ENCODE measurements at places on chromosomes 7 and 10.

DNA sequence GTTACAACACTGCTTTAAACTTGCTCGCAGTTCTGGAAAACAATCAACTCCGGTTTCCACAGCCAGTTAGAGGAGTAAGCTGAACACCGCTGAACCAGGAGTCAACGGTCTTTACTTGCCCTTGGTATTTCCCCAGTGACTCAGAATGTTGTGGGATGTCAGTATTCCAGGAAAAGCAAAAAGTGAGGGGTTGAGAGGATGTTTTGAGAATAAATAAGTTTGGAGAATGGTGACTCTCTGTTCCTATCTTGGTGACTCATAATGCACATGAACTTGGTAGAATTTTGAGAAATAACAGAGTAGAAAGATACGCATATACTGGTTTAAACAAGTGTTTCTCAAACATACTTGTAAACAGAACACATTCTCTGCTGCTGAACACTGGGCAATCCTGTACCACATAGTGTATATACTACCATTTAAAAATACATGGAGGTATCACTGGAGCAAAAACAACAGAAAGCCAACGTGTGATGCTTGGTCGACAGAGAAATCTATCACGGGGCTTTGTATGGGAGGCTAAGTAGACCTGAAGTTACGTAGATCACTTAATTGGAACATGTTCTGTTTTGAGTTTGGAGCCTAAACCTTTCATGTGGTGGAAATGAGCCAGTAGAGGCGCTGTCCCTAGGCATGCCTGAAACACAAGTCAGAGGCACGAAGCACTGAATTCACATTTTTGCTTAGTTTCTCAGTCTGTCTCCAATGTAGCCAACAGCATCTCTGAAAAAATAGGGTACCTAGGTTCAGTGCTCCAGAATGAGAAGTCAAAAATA is 534.3 kb downstream of the PARD3 start:
- DNase-seq, result no peak

DNA sequence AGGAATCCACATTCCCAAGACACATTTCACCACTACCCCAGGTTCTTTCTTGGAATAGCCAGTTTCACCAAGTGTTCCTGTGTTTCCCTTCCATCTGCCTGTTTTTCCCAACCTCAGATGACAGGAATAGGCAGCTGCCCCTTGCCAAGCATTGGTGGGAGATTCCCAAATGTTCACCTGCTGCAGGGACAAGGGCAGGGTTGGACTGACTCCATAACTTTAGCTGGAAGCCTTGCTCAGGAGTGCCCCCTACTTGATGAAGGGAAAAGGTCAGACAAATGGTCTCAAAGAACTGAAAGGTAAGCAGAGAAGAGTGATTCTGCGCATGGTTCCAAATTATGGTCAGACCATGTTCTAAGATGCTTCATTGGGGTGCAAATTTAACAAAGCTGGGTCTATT is 45.1 kb upstream of the LYZL1 start:
- no peak for DNase-seq

DNA sequence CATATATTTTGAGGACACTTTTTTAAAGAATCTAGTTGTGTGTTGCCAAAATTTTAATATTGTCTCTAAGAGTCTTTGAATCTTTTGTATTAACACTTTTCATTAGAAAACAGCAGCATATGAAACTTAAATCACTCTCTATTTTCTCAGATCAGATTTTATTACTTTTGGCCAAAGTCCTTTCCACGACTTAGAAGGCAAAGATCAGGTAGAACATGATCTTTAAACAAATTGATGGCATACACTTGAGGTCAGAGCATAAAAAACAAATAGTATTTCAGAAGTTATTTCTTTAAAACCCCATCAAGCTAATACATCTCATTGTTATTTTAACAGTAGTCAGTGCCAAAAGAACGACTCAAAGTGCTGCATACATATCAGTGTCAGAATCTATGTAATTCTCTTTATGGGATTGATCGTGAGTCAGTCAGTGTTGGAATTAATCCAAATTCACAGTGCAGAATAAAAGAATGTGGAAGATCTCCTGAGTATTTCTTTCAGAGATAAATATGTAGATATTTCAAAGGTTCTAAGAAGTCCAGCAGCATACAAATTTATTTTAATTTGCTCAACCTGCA is 9.6 kb upstream of the AGMO start:
- DNase-seq, result no peak

DNA sequence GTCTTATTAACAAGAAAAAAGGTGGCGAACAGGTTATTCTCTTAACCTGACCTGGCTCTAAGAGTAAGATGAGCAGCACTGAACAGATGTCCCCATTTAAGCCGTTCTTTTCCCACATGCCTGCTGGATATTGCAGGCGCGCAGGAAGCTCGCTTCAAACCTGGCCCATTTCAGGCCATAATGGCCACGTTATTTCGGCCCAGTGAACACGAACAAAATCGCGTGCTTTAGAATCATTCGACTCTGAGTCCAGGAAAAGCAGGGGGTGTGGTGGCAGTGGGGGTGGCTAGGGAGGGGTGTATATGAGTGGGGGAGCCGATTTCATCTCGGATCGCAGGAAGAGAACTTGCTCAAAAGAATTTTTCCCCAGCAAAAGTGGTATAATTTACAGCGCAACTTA is 6.6 kb upstream of the SP8 start:
- no peak for DNase-seq

- no peak for DNase-seq
Observed at GRCh38 chr7:73749931-73750776, 11.6 kb upstream of the ABHD11 start.

- DNase-seq, result no peak
Observed at GRCh38 chr7:158285383-158285770, 302.2 kb downstream of the PTPRN2 start.

All from HuH-7 (cell line).